ENCODE measurements at places on chromosomes 16 and 17. TPM values are rescaled to one million over a fixed set of nuclear protein-coding genes. Genes with fewer than 3 reads are reported as not detected.

ATP2A3 gene
- not detected for total RNA-seq

NT5C3B gene
- 93.2 TPM for total RNA-seq

ZNF771 gene
- total RNA-seq, result 14.7 TPM

GSG1L gene
- under 0.01 TPM for total RNA-seq

ATXN7L3 gene
- 55.2 TPM for total RNA-seq

SLC52A1 gene
- 0.33 TPM for total RNA-seq

OTOP2 gene
- total RNA-seq, result not detected

CLEC18C gene
- not detected for total RNA-seq

CD300E gene
- not detected for total RNA-seq

KIF19 gene
- total RNA-seq, result 1.3 TPM

SLFN5 gene
- total RNA-seq, result 25.5 TPM

TELO2 gene
- total RNA-seq, result 27.9 TPM

PITPNM3 gene
- 1.3 TPM for total RNA-seq

SPAG9 gene
- 83.3 TPM for total RNA-seq

PTX4 gene
- total RNA-seq, result 0.19 TPM

WIPI1 gene
- 62.1 TPM for total RNA-seq

MT1H gene
- total RNA-seq, result not detected

PRAC2 gene
- not detected for total RNA-seq

XAF1 gene
- total RNA-seq, result 2.0 TPM

CARD14 gene
- not detected for total RNA-seq

APOBR gene
- total RNA-seq, result not detected

CHRNE gene
- 0.65 TPM for total RNA-seq

EIF1 gene
- total RNA-seq, result 67.3 TPM

RNF112 gene
- total RNA-seq, result not detected

FAM20A gene
- total RNA-seq, result not detected

All from vein endothelial cell (primary cell).